ENCODE measurements at places on chromosomes 6 and 20. TPM values are rescaled to one million over a fixed set of nuclear protein-coding genes. Genes with fewer than 3 reads are reported as not detected.

The SLC17A3 gene
- not detected for total RNA-seq

The GPR63 gene
- 1.8 TPM for total RNA-seq

The FOXQ1 gene
- total RNA-seq = not detected

The CLVS2 gene
- not detected for total RNA-seq

The ZNF165 gene
- 0.13 TPM for total RNA-seq

The MYBL2 gene
- total RNA-seq = 0.13 TPM

The CST7 gene
- 1.6 TPM for total RNA-seq

The ID1 gene
- 163 TPM for total RNA-seq

The BNIP5 gene
- not detected for total RNA-seq

The DUSP15 gene
- 3.4 TPM for total RNA-seq

The ZNF831 gene
- 0.05 TPM for total RNA-seq
